ENCODE measurements at places on chromosomes 7 and 10.

GRCh38 chr7:118059209-118059608 lies 124.8 kb upstream of the LSM8 start:
- ATAC-seq = peak; percentile 50

DNA sequence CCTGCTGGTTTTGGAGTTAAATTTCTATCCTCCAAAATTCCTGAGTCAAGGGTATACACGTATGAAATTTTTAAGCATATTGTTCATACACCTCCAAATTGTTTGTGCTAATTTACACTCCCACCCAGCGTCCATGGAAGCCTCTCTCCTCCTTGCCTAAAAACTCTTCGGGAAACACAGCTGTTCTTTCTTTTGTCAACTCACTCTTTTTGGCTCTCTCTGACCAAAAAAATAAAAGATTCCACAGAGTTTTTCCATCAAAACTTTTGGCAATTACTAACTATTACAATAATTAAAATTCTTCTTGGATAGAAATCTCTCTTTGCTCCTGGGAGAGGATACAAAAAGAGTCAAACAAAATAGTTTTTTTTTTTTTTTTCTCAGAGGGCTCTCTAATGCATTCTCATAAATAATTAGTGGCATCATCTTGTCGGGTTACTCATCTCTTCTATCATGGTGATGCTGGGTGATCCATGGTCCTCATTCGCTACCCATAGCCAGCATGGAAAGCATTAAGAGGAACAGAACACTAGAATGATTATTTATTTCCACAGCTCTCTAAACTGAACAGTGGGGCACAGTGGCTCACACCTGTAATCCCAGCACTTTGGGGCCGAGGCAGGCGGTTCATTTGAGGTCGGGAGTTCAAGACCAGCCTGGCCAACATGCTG lies 310.7 kb downstream of the SFMBT2 start:
- no peak for ATAC-seq

GRCh38 chr7:45717537-45718235 lies 143.5 kb downstream of the ADCY1 start:
- ATAC-seq = no peak

DNA sequence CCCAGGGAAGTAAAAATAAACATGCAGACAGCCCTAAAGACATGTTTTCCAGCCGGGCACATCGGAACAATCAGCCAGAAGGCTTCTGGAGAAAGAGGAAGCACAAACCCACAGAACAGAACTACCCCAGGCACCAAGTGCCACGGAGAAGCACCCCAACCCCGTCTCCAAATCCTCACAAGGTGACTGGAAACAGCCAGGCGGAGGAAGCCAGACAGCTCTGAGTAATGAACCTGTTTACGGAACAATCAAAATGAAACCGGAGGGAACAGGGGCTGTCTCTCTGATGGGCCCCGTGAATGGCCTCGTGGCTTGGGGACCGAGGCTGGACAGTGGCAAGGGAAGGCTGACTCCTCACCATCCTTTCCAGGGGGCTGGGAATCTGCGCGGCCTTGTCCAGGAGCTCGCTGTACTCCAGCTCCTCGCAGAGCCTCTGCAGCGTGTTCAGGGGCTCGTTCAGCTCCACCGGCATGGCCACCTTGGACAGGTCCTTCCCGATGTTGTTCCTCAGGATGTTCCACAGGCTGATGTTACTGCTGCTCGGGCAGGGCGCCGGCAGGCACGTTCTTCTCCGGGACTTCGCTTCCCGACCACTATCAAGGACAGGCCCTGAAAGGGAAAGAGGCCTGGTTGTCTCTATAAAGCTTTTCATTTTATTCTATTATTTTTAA lies 77.0 kb upstream of the GSDME start:
- ATAC-seq = no peak

- ATAC-seq = no peak
Measured at GRCh38 chr10:58352956-58353610, 18.3 kb downstream of the UBE2D1 start.

GRCh38 chr7:132140341-132140740 lies 435.9 kb downstream of the PLXNA4 start:
- ATAC-seq = no peak

DNA sequence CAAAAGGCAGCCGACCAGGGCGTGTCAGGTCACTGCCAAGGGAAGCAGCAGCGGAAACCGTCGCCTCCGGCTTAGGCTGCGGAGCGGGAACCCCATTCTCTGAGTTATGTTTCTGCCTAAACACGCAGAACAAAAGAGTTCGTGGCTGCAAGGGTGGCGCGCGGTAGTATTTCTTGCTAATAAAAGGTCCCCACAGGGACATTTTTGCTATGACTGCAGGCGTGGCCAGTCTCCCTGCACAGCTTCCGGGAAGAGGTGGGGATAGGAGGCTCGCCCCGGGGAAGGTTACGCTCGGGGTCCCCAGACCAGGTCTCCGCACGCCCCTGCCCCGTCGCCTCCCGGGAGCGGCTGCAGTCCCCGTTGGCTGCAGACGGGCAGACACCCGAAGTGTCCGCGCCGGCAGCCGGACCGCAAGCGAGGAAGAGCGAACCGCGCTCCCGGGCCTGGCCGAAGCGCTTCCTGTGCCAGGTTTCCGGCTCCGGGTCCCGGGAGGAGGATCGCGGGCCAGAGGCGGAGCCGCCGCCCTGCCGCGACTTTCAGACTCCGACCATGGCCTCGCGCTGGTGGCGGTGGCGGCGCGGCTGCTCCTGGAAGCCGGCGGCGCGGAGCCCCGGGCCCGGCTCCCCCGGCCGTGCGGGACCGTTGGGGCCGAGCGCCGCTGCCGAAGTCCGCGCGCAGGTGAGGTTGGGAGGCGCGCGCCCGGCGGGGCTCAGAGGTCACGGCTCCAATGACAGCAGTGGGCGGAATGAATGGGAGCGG lies at the start of gene PDSS1:
TSS of gene PDSS1 (plus strand) at position 539 of the 759 bp plus-strand sequence. CDS start at position 550, 11 bp downstream.
- ATAC-seq = peak; percentile 92

- no peak for ATAC-seq
Measured at GRCh38 chr7:80263333-80263732, 128.7 kb downstream of the GNAI1 start.

DNA sequence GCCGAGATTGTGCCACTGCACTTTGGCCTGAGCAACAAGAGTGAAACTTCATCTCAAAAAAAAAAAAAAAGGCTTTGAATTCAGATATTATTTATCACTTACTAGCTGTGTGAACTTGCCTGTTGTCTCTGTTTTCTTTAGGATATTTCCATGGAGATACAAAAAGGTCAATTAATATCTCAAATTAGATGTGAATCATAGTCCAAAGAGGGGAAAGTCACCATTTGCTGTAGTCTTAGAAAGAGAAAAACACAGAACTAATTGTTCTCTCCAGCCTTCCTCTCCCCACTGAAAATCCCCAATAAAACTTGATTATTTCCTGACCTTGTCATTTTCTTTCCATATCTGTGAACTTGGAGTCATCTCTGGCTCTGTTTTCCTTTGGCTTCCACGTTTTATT lies 21.2 kb downstream of the HEPACAM2 start:
- no peak for ATAC-seq

- no peak for ATAC-seq
Measured at GRCh38 chr10:46285300-46285699, 1.5 kb upstream of the ANTXRL start.

- ATAC-seq = no peak
Measured at GRCh38 chr7:107995184-107996071, 7.5 kb downstream of the LAMB1 start.

DNA sequence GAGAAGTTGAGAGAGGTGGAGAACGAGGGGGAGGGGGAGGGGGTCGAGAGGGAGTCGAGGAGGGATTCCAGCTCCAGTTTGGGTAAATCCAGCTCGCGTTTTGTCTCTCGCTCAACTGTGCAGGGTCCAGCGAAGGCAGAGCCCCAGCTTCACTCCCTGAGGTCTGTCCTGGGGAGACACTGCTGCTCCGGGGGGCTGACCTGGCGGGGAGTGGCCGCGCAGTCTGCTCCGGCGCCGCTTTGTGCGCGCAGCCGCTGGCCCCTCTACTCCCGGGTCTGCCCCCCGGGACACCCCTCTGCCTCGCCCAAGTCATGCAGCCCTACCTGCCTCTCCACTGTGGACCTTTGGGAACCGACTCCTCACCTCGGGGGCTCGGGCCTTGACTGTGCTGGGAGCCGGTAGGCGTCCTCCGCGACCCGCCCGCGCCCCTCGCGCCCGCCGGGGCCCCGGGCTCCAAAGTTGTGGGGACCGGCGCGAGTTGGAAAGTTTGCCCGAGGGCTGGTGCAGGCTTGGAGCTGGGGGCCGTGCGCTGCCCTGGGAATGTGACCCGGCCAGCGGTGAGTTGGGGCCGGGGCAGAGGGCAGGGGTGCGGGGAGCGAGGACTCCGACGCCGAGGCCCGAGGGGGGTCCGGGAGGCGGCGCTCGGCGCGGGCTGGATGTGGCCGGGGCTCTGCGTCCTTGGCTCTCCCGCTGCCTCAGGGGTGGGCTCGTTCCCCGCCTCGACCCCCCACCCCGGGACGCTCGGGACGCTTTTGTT lies at the start of gene TET1:
TSS of gene TET1 (plus strand) at position 152 of the 757 bp plus-strand sequence. CDS start 12,002 bp downstream, outside the sequence.
- ATAC-seq = peak; percentile 37

DNA sequence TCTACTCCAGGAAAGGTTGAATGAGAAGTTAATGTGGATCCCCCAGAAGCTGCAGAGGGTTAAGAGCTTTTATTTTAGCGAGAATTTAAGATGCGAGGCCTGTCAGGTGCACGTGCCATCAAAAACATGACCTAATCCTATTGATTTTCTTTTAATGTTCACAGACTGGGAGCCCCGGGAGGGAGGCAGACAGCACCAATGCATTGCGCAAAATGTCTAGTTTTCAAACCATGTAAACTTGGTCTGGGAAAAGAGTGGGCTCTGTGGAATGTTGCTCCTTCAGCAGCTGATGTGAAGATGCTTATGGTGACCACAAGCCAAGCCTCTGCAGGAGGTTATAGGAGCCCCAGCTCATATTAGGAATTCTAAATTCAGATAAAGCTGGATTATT lies 172.0 kb upstream of the ITGB1 start:
- ATAC-seq = no peak

DNA sequence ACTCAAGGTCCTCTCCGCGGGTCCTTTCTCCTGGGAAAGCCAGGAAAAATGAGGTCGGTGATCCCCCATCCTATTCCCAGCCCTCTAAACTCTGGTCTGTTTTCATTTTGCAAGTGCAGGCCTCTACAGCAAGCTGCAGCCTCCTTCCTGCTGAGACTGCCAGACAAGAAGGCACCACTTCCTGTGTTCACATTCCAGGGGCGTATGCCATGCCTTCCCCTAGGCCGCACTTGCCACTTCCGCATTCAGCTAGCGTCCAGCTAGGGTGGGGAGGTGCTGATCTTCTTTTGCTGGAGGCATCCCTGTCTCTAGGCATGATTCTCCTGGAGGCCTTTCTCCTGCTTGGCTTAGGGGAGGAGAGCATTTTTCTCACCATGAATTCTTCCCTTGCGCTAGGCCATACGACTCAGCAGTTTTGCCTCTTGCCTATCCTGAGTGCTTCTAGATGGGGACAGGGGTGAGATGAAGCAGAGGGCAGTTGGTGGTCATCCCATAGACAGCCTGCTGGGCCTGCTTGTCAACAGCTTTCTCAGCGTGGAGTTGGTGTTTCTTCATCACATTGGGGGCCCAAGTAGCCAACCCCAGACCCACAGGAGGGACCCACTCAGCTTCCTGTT lies 328.9 kb downstream of the RPS24 start:
- ATAC-seq = no peak

DNA sequence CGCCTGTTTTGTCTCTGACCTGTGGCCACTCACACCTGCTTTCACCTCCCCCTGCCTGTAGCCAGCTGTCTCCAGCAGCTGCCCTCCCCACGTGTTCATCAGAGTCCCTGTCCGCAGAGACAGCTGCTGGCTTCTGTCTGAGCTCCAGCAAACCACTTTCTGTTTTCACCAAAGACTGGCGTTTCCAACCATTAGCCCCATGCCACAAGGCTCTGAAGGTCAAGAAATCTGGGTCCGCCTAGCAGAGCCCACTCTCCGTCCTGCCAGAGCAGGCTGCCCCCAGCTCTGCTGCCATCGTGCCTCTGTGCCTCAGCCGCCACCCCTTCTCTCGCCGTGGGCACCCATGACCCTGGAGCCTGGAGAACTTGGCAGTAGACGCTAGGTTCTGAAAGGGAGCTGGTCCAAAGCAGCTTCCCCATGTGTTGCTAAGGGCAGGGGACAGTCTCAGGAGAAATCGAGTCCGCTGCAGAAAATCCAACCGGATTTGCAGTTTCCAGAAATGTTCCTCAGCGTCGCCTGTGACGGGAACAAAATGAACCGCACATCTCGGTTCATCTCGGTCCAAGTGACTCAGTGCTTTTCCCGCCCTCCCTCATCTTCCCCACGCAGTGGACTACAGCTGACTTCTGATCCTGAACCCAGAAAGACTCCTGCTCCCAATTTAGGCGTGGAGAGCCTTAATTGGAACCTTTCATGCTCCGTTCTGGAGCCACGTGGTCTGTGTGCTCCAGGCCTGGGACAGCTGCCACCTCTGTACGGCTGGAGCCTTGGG lies 28.0 kb downstream of the TMEM120A start:
- ATAC-seq = no peak

- peak; percentile 59 for ATAC-seq
Measured at GRCh38 chr10:18607503-18608378, 43.6 kb downstream of the NSUN6 start.

DNA sequence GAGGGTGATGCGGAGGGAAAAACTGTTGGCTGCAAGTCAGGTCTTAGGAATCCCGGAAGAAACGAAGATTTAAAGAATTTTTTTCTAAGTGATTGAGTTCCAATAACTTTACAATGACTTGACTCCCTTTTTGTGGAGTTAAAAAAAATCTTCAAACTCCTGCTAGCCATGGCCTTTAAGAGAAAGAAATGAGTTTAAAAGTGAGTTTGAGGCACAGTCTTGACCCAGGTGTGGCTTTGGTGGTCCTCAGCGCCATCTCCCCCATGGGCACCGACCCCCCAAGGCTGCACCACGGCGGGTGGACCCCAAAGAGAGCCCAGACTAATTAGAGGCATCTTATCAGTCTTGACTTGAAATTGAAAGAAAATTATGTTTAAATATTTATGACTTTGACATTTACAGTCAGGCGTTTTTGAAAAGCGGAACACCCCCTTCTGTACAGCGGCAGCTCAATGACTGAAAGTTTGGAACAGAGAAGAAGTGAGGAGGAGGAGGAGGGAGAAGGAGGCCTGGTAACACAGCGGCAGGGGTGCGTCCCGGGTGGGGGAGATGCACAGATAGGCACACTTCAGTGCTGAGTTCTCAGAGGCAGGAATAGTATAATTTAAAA lies 349.6 kb downstream of the DNAJB6 start:
- no peak for ATAC-seq

GRCh38 chr10:80351220-80351619 lies 5.3 kb downstream of the DYDC1 start:
- ATAC-seq = no peak
